ENCODE measurements at places on chromosomes 3 and 15.
A peak's percentile ranks its signal among the peaks of the same experiment; 100 is the strongest.

DNA sequence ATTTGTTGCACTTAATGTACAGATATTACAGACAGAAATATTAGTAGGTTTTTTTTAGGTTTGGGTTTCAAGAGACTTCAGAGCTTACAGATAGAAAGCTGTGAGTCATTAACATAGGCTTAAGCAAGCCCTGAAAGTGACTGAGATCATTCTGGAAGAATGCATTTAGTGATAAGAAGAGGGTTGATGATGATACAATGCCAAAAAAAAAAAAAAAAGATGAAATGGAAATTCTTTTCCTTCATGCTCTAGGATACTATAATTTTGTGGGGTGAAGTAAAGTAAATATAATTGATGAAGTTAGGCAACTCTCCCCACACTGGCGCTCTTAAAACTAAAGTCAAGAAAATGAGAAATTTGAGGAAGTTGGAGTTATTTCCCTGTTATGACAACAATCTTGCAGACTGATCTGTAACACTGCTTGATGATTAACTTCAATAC lies 169.4 kb upstream of the ZNF385D start:
- DNase-seq: no peak

GRCh38 chr3:16528581-16528993 lies 15.1 kb upstream of the RFTN1 start:
- DNase-seq: no peak

DNA sequence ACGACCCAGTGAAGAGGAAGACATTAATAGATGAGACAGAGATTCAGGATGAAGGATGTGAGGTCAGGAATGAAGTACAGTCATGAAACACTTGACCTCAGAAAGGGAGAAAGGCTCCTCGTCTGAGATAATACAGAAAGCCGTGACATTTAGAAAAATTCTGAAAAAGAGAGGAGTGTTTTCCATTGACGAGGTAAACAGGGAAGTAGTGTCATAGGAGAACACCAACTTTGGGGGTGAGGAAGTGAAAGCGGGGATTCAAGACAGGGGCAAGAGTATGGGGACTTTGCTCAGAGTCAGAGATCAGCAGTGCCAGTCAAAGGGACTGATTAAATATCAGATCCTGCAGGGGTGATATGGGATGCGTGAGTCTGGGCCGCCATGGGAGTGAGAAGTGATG lies 160.9 kb downstream of the PLCL2 start:
- no peak for DNase-seq

DNA sequence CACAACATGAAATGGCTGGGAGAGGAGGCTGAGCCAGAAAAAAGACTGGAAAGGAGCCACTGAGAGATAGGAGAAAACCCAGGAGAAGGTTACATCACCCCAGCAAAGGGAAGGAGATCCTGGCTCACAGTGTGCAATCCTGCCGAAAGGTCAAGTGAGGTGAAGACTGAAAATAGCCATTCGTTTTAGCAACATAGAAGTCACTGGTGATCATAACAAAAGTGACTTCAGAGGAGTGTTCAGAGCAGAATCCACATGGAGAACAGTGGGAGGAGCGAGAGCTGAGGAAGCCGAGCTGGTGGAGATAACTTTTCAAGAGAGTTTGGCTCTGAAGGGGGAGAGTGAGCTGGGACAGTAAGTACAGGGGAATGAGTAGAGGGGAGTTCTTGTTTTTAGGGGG lies 5.4 kb upstream of the HEG1 start:
- no peak for DNase-seq

DNA sequence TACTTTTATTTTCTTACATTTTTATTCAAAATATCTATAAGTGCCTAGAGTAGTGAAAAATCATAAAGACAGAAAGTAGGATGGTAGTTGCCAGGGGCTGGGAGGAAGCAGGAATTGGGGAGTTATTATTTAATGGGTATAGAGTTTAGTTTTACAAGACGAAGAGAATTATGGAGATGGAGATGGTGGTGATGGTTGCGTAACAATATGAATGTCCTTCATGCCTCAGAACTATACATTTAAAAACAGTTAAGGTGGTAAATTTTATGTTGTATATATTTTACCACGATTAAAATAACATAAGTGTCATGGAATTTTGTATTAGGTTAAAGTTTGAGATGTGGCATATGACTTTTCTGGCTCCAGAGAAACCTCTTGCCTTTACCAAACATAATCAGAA lies 171.4 kb downstream of the MYRIP start:
- no peak for DNase-seq

GRCh38 chr3:157922614-157923013 lies 183.6 kb downstream of the SHOX2 start:
- DNase-seq: no peak

- DNase-seq: no peak
Measured at GRCh38 chr15:23026218-23026617, 13.2 kb downstream of the TUBGCP5 start.

DNA sequence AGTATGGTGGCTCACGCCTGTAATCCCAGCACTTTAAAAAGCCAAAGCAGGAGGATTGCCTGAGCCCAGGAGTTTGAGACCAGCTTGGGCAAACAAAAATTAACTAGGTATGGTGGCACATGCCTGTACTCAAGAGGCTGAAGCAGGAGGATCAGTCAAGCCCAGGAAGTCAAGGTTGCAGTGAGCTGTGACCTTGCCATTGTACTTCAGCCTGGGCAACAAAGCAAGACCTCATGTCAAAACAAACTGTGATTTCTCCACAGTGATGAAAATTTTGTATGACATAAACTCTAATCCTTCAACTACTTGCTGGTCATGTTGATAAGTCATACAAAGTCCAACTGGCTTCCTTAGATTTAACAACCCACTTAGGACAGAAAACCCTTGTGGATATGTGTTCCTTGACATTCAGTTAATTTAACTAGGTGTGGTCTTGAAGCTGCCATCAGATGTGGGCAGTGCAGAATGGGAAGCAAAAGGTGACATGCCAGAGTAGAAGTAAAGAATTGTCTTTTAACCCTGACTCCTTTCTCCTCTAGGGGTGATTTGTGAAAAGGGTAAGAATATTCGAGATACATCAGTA lies 263.3 kb downstream of the PTPRG start:
- no peak for DNase-seq

GRCh38 chr3:125051715-125052581 lies 3.8 kb downstream of the HEG1 start:
- DNase-seq: peak; percentile 70

DNA sequence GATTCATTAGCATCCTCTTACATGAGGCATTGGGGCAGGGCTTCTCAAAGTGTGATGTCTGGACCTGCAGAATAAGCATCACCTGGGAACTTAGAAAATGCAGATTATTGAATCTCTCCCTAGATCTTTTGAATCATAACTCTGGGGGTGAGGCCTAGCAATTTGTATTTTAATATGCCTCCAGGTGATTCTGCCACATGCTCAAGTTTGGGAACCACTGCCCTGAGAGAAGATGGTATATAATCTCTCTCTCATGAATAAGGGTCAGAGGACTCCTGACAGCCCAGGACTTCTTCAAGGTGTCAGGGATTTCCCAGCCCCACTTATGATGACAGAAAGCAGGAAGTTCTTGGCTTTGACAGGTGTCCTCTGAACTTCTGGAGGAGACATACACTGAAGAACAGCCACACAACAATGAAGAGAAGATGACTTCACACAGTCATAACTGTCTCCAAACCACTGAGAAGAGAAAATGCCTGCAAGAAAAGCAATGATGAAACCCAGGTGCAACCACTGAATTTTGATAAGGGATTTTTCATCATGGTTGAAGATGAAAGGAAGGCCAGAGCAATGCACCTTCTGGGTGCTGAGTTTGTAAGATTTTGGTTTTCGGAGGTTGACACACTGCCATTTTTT lies 211.9 kb upstream of the MRPL3 start:
- DNase-seq: no peak

GRCh38 chr3:174362556-174362955 lies 496.6 kb upstream of the NAALADL2 start:
- no peak for DNase-seq

GRCh38 chr15:27059610-27060202 lies 88.7 kb downstream of the GABRG3 start:
- DNase-seq: peak; percentile 12

DNA sequence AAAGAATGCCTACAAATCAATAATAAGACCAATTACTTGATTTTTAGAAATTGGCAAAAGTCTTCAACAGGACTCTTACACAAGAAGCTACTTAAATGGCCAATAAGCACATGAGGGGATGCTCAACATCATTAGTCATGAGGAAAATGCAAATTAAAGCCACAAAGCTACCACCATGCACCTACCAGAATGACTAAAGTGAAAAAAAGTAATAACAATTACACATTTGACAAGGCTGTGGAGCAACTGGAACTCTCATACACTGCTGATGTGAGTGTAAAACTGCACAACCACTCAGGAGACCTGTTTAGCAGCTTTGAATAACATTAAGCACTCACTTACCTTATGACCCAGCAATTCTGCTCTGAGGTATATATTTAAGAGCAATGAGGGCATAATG lies 68.4 kb downstream of the PPCDC start:
- DNase-seq: no peak

GRCh38 chr3:112871735-112872134 lies 25.1 kb upstream of the CD200R1L start:
- no peak for DNase-seq

- no peak for DNase-seq
Measured at GRCh38 chr15:64975390-64975789, 14.3 kb downstream of the SPG21 start.

GRCh38 chr3:19348941-19349564 lies 200.7 kb downstream of the KCNH8 start:
- DNase-seq: no peak

- no peak for DNase-seq
Measured at GRCh38 chr3:27729325-27729724, 7.2 kb upstream of the EOMES start.

- no peak for DNase-seq
Measured at GRCh38 chr3:58184982-58185360, 25.8 kb downstream of the DNASE1L3 start.

DNA sequence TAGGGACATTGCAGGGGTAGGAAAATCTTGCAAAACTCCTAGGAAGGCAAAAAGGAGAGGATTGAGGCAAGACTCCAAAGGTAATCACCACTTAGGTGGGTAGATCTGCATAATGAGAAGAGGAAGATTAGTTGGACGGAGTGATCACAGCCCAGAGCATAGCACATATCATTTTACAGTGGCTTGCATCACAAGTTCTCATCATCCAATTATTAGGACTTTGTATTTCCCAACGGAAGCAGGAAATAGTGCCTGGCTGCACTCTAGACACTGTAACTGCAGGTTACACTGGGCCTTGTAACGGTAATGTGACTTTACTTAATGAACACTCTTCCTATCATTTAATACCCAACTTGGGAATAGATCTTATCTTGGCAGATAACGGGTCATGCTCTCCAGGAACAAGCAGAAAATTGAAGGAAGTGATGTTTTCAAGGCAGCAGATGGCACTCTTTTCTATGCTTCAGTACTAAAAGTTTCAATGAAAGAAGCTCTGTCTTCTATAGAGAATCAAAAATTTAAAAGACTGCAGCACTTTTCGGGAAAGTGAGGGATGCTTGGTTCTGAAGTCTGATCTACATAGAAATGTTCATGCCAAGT lies 101.9 kb upstream of the KCNMB2 start:
- DNase-seq: peak; percentile 20

GRCh38 chr3:474828-475227 lies 278.3 kb downstream of the CHL1 start:
- DNase-seq: no peak

- no peak for DNase-seq
Measured at GRCh38 chr15:83132861-83133523, 25.5 kb downstream of the TM6SF1 start.

DNA sequence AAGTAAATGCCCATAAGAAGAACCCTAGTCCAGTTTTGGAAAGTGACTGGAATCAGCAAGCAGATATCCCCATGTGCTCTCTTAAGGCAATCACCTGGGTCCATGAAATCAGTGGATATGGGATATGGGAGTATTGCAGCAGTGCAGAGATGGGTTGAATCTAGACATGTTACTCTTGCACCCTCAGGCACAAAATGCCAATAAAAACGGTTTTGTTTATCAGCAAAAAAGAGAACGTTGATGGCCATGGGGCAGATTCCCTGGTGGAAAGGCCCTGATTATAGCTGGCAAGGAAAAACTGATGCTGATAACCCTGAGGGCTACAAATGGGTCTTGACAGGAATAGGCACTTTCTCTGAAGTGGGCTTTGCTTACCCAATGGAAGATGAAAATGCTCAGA lies 380.2 kb upstream of the SEMA6D start:
- DNase-seq: no peak

- DNase-seq: no peak
Measured at GRCh38 chr3:97968376-97968775, 3.9 kb downstream of the RIOX2 start.

DNA sequence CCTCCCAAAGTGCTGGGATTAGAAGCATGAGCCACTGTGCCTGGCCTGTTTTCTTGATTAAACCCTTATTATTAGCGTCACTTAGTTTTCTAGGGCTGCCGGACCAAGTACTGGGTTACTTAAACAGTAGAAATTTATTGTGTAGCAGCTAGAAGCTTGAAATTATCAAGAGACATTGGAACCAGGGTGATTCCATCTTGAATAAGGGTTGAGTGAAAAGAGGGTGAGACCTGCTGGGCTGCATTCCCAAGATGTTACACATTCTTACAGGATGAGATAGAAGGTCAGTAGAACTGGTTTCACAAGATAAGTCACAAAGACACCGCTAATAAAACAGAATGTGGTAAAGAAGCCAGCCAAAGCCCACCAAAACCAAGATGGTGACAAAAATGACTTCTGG lies 18.6 kb upstream of the FSTL1 start:
- no peak for DNase-seq

DNA sequence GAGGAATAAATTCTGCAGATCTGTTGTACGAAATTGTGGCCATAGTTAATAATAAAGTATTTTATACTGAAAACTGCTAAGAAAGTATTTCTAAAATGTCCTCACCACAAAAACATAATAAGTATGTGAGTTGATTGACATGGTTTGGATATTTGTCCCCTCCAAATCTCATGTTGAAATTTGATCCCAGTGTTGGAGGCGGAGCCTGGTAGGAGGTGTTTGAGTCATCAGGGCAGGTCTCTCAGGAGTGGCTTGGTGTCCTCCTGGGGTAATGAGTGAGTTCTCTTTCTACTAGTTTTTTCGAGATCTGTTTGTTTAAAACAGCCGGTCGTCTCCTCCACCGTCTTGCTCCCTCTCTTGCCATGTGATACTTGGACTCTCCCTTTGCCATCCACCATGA lies 424.1 kb upstream of the KCNMB2 start:
- DNase-seq: no peak

DNA sequence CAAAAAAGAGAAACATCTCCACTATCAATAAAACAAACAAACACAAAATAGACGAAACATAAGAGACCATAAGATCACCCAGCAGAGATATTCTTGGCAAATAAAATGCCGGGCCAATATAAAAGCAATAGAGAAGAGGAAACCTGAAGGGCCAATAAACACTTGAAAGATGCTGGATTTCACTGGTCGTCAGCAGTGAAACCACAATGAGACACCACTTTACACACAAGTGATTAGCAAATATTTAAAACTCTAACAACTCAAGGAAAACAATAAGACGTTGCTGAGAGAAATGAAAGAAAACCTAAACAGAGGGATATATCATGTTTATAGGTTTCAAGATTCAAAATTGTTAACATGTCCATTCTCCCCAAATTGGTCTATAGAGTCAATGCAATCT lies 148.5 kb downstream of the WDR76 start:
- no peak for DNase-seq
